ENCODE measurements at places on chromosomes 2 and 18. TPM values are rescaled to one million over a fixed set of nuclear protein-coding genes. Genes with fewer than 3 reads are reported as not detected.

The C2orf80 gene
- total RNA-seq, result not detected

The RELCH gene
- total RNA-seq, result 33.3 TPM

The CHST9 gene
- 0.33 TPM for total RNA-seq

The ALPI gene
- total RNA-seq, result not detected

The KYNU gene
- total RNA-seq, result 177 TPM

The SKA1 gene
- 11.7 TPM for total RNA-seq

The RAD51AP2 gene
- not detected for total RNA-seq

The GPR75 gene
- 2.0 TPM for total RNA-seq

The LBX2 gene
- total RNA-seq, result 4.1 TPM

The CD28 gene
- total RNA-seq, result not detected

The CRYBA2 gene
- total RNA-seq, result 0.31 TPM

The CYS1 gene
- total RNA-seq, result 1.5 TPM

The DNAJC5G gene
- not detected for total RNA-seq

The LRP2 gene
- 0.36 TPM for total RNA-seq

The ATP6V1B1 gene
- 0.73 TPM for total RNA-seq

The PSMA8 gene
- total RNA-seq, result not detected

The MEP1B gene
- not detected for total RNA-seq

The PROKR1 gene
- not detected for total RNA-seq

The SLC23A3 gene
- 1.9 TPM for total RNA-seq

The UPP2 gene
- total RNA-seq, result not detected

The SGO2 gene
- total RNA-seq, result 12.3 TPM

The LRRC30 gene
- not detected for total RNA-seq

Measured in melanocyte of skin (primary cell).